Sigmoid colon (tissue), 7 donors: ENCODE measurements at places on chromosomes 4 and X.

DNA sequence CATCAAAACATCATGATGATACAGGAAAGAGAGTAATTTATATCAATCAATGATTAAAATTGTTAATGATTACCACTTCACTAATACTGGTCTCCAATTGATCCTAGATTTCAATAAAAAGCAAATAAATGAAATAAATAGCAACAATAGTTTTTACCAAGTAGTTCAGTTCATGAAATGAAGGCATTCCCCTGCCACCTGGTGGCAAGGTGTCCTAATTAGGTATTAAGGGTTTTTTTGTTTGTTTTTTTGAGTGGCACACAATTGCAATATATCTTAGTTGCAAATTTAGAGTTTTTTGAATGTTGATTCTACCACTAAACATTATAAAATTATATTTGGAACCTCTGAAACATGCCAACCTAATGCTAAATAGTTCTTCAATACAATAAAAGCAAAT lies 157.4 kb upstream of the PDE5A start:
- DNase-seq: no peak

- no peak for DNase-seq
Measured at GRCh38 chrX:37651921-37652452, 33.6 kb upstream of the XK start.

- DNase-seq: no peak
Measured at GRCh38 chrX:31128855-31129254, 57.0 kb upstream of the FTHL17 start.

DNA sequence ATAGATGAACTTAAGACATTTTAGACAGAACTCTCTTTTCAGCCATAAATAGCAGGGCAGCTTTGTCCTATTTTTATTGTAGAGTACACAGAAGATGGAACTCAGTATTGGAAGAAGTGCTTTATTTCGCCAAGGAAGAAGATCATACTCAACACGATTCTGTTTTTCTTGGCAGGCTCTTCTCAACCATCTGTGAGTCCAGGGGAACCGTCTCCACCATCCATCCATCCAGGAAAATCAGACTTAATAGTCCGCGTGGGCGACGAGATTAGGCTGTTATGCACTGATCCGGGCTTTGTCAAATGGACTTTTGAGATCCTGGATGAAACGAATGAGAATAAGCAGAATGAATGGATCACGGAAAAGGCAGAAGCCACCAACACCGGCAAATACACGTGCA lies 37.6 kb downstream of the KIT start:
- DNase-seq: no peak

GRCh38 chr4:73730292-73730691 lies 10.1 kb upstream of the CXCL8 start:
- DNase-seq: no peak

GRCh38 chr4:101282076-101282844 lies 65.1 kb downstream of the PPP3CA start:
- DNase-seq: no peak

GRCh38 chr4:56348576-56348975 lies 38.7 kb downstream of the AASDH start:
- no peak for DNase-seq

DNA sequence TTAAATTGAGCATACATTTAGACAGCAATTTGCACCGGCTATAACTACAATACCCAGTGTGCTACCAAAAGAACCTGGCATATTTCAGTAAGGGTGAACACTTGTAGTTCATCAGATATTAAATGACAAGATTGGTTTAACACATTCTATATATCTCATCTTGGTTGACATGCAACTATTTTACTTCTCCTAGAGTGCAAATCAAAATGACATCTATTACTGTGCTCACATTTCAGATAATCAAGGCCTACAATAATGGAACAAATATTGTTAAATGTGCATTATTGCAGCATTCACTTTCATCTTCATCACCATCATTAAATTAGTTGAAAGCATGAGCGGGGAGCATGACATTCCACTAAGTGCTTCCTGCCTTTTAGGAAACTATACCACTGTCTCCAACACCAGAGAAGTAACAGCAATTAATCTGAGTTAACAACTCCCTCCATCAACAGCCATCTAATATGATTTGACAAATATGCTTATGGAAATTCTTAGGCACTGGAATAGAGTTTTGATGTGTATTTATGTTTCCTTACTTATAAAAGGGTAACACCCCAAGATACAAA lies 209.8 kb upstream of the SLIT2 start:
- DNase-seq: no peak

- no peak for DNase-seq
Measured at GRCh38 chr4:31194823-31195222, 474.7 kb downstream of the PCDH7 start.
